ENCODE measurements at places on chromosomes 12 and 14.
A peak's percentile ranks its signal among the peaks of the same experiment; 100 is the strongest.

DNA sequence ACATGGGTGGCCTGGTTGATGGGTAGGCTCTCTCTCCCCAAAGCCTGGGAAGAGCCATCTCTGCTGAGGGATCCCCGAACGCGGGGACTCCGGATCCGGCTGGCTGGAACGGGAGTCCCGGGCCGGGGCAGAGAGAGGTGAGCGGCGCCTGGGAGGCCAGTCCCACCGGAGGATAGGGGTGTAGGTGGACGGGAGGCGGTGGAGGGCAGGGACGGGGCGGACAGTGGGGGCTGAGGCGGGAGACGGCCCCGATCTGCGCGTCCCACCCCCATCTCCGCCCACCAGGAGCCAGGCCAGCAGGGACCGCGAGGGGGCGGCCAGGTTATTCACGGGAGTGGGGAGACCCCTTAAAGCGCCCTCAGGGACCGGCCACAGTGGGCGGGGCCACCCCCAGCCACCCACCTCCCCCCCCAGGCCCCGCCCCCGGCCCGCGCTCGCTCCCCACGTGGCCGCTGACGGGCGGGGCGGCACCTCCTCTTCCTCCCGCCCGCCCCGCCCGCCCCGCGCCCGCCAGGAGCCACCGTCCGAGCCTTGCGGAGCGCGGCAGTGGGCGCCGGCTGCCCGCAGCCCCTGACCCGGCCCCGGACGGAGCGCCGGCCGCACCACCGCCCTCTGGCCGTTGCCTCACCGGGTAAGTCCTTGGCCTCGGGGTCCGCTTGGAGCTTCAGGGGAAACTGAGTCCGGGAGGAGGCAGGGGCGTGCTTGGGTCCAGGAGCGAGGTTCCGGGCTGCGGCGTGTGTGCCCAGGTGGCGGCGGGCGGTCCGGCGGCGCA lies at the start of gene INF2:
TSS of gene INF2 (plus strand) at position 510 of the 772 bp plus-strand sequence. CDS start 11,748 bp downstream, outside the sequence.
- DNase-seq, result peak; percentile 35

GRCh38 chr12:120759591-120760348 lies 34.1 kb downstream of the ACADS start:
- DNase-seq, result no peak

- DNase-seq, result no peak
Measured at GRCh38 chr12:82708061-82708879, 21.6 kb downstream of the TMTC2 start.

GRCh38 chr12:72692338-72692737 lies 420.2 kb downstream of the TRHDE start:
- no peak for DNase-seq

All from H4 (cell line).